Globus pallidus (tissue), 1 donor: ENCODE measurements at places on chromosomes 4 and X.

- DNase-seq, result no peak
Measured at GRCh38 chr4:635851-636627, 10.7 kb downstream of the PDE6B start.

DNA sequence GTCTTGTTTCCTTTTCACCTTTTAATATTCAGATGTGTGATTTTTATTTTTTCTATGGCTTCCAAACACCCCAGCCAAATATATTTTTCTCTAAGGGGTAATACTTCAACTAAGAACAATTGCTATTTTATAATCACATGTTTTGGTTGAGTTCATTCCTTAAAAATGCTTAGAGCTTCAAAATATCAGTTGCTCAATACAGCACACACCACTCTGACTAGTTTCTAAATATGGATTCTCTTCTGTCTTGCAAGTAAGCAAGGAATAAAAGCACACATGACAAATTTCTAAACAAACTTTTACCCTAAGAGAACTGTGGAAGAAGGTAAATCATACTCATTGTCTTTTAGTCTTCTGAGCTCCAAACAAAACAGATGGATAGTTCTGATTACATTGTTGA lies 27.2 kb downstream of the ANTXR2 start:
- no peak for DNase-seq

- DNase-seq, result no peak
Measured at GRCh38 chr4:102871772-102872171, 3.0 kb downstream of the CISD2 start.

GRCh38 chrX:21745756-21746155 lies 12.2 kb downstream of the SMPX start:
- peak; percentile 19 for DNase-seq

DNA sequence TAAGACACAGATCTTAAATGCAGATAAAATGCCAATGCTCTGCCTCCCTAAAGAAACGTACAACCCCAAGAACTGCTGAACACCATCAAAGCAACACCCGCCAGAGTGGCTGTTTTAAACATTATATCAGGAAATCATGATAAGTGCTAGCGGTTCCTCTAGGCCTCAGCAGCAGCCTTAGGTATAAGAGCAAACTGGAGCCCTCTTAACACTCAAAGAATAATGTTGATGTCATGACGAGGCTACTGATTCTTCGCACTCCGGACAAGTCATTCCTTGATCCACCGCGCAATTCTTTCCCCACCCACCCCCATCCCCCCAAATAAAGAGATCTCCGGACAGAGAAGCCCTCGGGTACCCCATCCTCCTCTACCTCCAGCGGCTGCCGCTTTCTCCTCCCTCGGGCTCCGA lies 507 bp downstream of the LIN54 start:
- peak; percentile 29 for DNase-seq

DNA sequence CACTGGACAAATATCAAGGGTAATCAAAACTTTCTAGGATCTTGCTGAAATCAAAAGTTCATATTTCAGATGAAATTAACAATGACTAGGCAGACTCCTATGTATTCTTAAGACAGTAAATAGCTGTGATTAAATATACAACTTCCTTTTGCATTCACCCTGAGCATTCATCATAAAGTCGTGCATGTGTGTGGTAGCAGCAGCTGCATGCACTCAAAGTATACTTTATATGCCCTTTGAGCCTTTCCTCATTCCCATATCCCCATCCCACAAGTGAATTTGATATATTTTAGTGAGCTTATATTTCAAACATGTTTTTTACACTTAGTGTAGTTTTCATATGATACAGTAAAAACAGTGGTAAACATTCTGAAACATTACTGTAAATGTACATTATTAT lies 959.0 kb downstream of the C4orf33 start:
- no peak for DNase-seq

- DNase-seq, result no peak
Measured at GRCh38 chr4:179307297-179308136, 1865.3 kb upstream of the AGA start.

DNA sequence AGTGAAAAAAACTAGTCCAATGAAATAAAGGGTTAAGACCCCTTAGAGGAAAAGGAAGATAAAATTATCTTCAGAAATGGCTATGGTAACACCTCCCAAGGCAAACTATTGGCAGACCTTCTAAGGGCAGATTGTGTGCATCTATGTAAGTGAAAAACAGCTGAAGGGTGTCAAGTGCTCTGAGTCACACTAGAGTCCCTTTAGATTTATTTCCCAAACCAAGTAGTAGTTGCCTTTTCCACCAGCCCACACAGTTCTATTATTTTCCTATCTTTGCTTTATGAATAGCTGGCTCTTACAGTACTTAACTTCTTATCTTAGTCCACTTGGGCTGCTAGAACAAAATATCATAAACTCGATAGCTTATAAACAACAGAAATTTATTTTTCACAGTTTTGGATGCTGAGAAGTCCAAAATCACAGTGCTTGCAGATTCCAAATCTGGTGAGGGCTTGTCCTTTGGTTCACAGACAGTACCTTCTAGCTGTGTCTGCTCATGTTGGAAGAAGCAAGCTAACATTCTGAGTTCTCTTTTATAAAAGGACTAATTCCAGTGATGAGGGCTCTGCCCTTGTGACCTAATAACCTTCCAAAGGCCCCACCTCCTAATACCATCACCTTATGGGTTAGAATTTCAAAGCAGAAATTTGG lies 143.6 kb downstream of the GRID2 start:
- DNase-seq, result no peak
